ENCODE measurements at places on chromosomes 5 and 9.

- no peak for DNase-seq
Measured at GRCh38 chr5:170296036-170296934, 1.3 kb downstream of the LCP2 start.

DNA sequence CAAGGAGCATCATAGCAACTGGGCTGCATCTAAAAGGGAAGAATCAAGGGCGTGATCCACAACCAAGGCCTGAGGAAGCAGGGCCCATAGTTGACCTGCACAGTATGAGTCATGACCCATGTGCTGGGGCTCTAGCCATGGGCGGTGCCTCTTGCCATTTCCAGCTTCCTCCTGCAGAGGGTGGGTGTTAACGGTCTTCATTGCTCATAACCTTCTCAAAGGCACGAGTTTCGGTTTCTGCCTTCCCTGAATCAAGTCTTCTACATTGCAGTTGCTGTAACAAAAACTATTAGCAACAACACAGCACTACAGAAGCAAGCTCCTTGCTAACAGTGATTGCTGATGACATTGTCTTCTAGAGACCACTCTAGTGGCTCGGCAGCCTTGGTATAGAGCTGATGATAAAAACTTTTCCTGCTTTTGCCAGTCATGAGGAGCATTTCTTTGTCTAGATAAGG is 66.9 kb downstream of the CTSL start:
- no peak for DNase-seq

GRCh38 chr9:113990570-113990907 is 87.6 kb downstream of the AMBP start:
- no peak for DNase-seq

- DNase-seq: no peak
Measured at GRCh38 chr5:139806111-139806510, 10.5 kb downstream of the PSD2 start.

- DNase-seq: no peak
Measured at GRCh38 chr5:95907740-95908706, 53.6 kb downstream of the ELL2 start.
